ENCODE measurements at places on chromosomes 16 and 17. TPM values are rescaled to one million over a fixed set of nuclear protein-coding genes. Genes with fewer than 3 reads are reported as not detected.

SLC35G6 gene
- not detected for total RNA-seq

PDP2 gene
- total RNA-seq, result 4.1 TPM

TMEM238L gene
- 1.00 TPM for total RNA-seq

- no peak for DNase-seq
These were observed 37.7 kb downstream of the SLC7A5 start for GRCh38 chr16:87831421-87832136.

- DNase-seq, result no peak
These were observed 5.5 kb upstream of the ZNF750 start for GRCh38 chr17:82845163-82845807.

DNA sequence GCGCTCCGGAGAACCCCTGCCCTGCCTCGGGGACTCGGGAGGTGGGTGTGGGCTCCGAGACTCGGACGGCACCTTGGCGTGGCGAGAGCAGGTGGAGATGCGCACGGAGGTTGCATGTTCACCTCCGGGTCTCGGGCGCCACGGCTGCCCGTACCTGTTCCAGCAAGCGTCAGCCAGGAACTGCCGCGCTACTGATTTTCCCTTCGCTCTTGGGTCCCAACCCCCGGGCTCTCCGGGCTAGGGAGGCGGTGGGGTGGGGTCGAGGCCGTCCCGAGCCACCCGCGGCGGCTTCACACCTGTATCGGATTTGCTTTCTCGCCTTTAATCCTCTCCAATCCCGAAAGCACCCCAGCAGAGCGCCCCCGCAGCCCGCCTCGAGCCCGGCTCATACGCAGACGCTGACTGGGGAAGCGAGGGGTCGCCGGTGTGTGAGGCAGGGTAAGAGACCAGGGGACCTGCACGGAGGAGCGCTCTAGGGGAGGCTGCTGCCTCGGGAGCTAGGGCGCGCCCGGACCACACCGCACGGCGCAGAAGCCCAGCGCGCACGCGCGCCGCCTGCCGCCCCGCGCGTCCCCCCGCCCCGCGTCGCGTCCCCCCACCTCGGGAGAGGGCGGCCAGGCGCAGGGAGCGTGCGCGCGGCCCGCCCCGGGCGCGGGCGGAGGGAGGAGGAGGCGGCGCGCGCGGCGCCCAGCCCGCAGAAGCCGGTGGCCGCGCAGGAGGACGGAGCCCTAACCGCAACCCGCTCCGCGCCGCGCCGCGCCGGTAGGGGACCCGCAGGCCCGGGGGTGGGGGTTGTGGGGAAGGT is at the start of gene DUSP14:
Gene DUSP14, plus strand, starts transcription at position 695 of the 805 bp plus-strand sequence. CDS start 22,382 bp downstream, outside the sequence.
- DNase-seq, result no peak

SETD6 gene
- 20.0 TPM for total RNA-seq

- no peak for DNase-seq
These were observed 8.1 kb downstream of the AMZ2 start for GRCh38 chr17:68255731-68256538.

DNA sequence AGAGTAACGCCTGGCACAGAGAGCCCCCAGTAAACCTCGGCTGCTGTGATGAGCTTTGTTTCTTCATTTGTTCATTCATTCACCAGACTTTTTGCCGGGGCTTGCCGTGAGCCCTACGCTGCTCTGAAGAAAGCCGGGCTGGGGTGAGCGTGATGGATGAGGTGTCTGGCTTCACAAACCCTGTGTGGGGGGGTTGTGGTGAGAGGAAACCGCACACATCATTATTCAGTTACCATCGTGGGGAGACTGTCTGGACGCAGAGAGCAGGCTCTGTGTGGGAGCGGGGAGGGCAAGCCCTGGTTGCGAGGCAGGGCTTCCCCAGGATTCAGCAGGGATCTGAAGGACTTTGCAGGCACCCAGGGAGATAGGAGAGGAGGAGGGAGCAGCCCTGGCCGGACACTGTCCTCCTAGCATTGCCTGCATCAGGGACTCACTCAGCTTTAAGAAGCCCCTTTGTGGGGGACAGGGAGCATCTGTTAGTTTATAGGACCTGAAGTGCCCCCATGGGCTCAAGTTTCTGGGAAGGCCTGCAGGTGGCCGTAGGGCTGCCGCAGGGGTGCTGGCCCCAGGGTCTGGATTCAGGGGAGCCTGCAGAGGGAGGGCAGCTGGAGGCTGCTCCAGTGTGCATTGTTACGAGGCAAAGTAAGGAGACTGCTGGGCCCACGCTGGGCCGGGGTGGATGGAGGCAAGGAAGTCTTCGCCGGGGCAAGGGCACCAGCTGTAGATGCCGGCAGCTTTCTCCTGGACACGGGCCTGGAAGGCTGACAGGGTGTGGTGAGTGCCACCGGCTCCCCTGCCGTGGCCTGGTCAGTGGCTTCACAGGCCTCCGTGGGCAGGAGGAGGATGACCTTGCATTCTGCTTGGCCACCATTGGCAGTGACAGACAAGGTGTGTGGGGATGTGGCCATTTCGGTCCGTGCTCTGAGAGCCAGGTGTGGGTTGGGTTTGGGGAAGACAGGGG is 334.5 kb downstream of the SEC14L1 start:
- no peak for DNase-seq
